ENCODE measurements at places on chromosomes 6 and 20.

GRCh38 chr6:154932515-154933027 lies 62.5 kb upstream of the TIAM2 start:
- DNase-seq = no peak

- no peak for DNase-seq
Measured at GRCh38 chr6:71403422-71404134, 115.0 kb downstream of the OGFRL1 start.

- no peak for DNase-seq
Measured at GRCh38 chr6:138923561-138923960, 64.5 kb downstream of the REPS1 start.

- DNase-seq = no peak
Measured at GRCh38 chr6:240151-240550, 52.1 kb upstream of the DUSP22 start.

Measured in stimulated activated CD8-positive, alpha-beta memory T cell treated with anti-CD3 and anti-CD28 coated beads, Interleukin-4, amount 100 ng/mL, for 1 hour (primary cell).